Activated T-helper 2 cell treated with anti-CD3 and anti-CD28 coated beads, Interferon-gamma antibody, Interleukin-2, Interleukin-4, amounts not matched to agents 10 μg/mL and 5 μg/mL and 100 μg/mL, durations not matched to agents 14 hours and 24 hours and 36 hours (primary cell): ENCODE measurements at places on chromosomes 16 and 17.

GRCh38 chr17:37888881-37889280, 35.3 kb upstream of the TBC1D3K start:
- no peak for DNase-seq

GRCh38 chr16:1082952-1083675, 10.6 kb downstream of the SSTR5 start:
- DNase-seq = no peak

- DNase-seq = no peak
These were observed 105.8 kb downstream of the SNX29 start for GRCh38 chr16:12082226-12082887.

DNA sequence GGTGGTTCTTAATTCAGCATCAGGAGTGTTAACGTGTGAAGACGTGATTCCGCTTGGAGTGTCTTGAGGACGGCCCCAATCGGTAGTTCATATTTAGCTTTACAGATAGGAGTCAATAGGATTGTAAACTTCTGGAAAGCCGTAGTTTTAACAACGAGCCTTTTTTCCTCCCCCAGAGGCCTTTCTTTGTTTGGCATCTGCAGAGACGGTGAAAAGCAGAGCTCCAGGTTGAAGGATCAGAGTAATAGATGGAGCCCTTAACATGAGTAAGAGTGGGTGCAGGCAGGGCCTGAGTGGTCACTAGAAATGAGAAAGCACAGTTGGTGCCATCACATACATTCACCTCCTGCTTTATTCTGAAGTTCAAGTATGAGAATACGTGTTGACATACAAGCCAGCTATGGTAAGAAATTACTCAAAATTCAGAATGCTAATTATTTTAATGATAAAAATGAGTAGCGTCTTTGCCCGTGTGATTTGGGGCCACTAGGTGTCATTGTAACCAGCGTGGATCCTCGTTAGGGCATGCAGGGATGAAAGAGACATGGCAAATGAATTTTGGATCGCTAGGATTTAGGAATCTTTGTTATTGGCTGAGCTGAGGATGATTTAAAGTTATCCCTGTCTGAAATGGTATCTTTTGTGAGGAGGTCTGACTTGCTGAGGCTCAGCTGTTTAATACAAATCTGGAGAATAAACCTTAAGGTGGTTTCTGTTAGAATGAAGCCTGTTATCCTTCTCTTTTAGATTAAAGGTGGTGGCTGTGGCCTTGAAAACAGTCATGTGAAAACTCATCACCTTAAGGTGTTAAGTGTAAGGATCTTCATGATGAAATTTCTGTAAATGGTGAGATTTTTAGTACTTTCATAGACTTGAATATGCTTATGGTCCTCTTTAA, 18.6 kb downstream of the PRCD start:
- DNase-seq = no peak

DNA sequence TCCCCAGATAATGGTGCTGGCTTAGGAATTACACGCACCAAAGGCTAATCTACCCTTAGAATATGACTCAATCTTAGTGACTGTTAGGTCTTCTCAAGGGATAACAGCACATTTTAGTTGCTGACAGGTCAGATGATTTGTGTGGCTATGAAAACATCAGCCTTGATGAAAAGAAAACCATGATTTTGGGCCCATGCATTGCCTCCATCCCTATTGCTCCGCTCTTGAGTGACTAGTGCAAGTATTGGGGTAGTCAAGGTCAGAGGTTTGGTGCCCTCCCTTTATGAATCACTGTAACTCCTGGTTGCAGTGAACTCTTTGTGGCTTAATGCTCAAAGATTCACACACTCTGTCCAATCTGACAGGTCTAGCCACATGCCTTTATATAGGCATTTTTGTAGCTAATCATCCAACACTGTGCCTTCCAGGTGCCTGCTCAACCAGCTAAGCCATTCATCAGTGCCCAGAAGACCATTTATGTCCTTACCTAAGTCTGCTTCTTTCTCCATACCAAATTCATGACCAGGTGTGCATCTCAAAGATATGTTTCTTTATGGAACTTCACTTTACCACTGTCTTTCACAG, 251.6 kb downstream of the KCNJ2 start:
- no peak for DNase-seq

DNA sequence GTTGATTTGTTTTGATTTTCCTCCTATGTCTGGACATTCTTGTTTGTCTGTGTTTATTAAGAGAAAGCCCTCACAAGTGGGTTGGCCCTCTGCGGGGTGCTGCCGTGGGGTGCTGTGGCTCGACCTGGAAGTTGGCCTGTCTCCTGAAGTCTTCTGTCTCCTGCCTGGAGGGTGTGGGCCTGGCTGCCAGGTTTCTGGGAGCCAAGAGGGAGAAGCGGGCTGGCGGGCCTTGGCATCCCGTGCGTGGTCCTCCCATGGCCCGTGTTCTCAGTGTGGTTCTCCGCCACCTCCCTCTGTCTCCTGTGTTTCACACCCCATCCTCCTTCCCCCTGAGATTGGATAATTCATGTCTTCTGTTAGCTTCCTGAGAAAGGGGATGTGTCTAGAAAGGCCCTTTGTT, 69.6 kb downstream of the RNF213 start:
- no peak for DNase-seq

DNA sequence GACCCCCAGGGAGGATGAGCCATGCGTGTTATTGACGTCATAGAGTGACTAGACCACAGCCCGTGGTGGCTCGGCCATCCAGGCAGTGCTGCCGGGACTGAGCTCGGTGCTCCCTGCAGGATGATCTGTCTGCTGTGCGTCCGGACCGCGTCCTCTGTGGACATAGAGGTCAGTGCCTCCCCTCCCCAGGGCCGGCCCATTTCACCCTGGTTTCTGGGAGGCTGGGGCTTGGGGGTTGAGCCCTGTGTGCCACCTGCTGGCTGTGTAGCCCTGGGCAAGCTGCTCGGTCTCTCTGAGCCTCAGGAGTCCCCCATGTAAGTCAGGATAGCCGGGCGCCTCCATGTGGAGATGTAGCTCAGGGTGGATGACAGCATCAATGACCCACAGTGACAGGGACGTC, 8.3 kb downstream of the TSC2 start:
- no peak for DNase-seq
